Fibroblast of gingiva (primary cell): ENCODE measurements at places on chromosomes 13 and 19.

DNA sequence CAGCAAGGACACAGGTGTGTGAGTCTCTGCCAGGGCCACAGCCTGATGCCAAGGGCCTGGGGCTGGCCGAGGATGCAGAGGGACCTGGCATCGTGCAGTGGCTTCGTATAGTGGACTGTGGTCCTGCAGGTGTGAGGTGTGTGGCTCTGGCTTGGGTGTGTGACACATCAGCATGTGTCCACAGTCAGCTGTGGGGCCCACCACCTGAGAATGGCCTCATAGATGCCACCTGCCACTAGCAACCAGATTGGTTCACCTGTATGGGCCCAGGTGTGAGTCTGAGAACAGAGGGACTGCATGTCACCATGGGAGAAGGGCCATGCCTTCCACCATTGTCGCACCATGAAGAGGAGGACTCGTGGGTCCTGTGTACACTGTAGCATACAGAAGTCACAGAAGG is 2.4 kb downstream of the PPP1R14A start:
- no peak for DNase-seq

DNA sequence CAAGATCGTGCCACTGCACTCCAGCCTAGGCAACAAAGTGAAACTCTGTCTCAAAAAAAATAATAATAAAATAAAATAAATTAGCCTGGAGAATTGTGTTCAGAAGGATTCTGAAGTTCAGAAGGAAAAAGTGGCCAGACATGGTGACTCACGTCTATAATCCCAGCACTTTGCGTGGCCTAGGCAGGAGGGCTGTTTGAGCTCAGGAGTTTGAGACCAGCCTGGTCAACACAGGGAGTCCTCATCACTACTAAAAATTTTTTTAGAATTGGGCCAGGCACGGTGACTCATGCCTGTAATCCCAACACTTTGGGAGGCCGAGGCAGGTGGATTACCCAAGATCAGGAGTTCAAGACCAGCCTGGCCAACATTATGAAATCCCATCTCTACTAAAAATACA is 6.0 kb downstream of the RDH8 start:
- no peak for DNase-seq

DNA sequence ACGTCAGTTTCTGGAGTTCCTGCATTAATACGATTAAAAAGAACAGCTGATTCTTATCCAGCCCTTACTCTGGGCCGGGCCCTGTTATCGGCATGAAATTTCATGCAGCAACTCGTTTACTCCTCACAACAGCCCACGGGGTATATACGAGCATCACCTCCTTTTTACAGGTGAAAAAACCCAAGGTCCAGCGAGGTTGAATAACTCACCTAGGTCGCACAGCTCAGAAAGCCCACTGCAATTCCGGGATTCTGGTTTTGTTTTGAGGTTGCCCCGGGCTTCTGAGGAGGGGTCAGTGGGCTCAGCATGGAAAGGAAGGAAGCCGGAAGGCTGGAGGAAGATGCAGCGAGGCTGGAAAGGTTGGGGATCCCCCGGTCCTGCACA is 577 bp upstream of the ACP7 start:
- no peak for DNase-seq

DNA sequence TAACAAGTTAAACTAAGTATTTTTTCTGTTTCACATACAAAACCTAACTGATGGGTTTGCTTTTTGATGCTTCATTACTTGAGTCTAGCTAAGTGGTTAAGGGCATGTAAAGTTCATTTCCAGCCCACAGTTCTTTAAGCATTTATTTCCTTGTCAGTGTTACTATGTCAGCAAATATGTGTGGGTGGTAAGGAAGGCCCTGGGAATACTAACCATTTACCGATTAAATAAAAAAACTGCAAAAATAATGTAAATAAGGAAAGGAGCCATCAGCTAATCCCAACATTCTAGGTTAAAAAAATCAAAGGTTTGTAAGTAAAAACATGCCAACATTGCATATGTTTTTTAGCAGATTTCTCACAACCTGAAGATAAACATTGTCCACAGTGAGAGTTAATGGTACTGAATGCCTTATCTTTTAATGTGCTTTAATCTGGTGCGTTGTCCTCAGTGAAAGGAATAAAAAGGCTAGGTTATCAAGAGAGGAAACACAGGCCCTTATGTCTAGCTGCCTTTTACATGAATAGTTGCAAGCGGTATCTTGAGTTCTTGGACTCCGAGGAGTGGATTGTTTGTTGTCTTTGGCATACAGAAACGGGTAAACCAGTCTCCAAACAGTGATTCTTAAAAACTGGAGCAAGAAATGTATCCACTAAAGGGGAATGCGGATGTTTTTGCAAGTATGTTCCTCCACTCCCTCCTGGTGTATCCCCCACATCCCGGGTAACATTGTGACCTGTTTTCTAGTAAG is 949.6 kb upstream of the SLC10A2 start:
- DNase-seq: no peak

GRCh38 chr19:57709616-57710015 is 612 bp upstream of the ZNF154 start:
- no peak for DNase-seq

DNA sequence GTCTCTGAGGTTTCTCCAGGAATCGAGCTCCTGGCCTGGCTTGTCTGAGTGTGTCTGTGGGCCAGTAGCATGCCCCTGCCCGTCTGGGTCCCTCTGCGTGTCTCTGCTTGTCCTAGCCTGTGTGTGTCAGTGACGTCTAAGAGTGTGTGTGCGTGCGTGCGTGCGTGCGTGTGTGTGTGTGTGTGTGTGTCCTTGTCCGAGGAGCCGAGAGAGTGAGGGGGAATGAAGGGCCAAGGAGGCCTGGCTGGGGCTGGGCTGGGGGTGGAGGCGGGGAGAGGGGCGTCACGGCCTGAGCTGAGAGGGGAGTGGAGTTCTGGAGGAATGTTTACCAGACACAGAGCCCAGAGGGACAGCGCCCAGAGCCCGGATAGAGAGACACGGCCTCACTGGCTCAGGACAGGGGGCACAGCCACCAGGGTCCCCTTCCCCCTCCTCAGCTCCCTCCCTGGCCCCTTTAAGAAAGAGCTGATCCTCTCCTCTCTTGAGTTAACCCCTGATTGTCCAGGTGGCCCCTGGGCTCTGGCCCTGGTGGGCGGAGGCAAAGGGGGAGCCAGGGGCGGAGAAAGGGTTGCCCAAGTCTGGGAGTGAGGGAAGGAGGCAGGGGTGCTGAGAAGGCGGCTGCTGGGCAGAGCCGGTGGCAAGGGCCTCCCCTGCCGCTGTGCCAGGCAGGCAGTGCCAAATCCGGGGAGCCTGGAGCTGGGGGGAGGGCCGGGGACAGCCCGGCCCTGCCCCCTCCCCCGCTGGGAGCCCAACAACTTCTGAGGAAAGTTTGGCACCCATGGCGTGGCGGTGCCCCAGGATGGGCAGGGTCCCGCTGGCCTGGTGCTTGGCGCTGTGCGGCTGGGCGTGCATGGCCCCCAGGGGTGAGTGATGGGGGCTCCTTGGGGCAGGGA is at the start of gene AXL:
AXL (plus strand) TSS at position 609 of the 893 bp plus-strand sequence; CDS start at position 779, 170 bp downstream.
- DNase-seq: peak; percentile 95

- DNase-seq: peak; percentile 48
Measured at GRCh38 chr13:85590231-85590931, 208.8 kb downstream of the SLITRK6 start.

GRCh38 chr13:98366010-98366409 is 188.9 kb upstream of the RNF113B start:
- DNase-seq: no peak

GRCh38 chr19:5126498-5127223 is 157.7 kb downstream of the KDM4B start:
- no peak for DNase-seq

- peak; percentile 76 for DNase-seq
Measured at GRCh38 chr19:35643255-35644205, 2.0 kb downstream of the ETV2 start.

DNA sequence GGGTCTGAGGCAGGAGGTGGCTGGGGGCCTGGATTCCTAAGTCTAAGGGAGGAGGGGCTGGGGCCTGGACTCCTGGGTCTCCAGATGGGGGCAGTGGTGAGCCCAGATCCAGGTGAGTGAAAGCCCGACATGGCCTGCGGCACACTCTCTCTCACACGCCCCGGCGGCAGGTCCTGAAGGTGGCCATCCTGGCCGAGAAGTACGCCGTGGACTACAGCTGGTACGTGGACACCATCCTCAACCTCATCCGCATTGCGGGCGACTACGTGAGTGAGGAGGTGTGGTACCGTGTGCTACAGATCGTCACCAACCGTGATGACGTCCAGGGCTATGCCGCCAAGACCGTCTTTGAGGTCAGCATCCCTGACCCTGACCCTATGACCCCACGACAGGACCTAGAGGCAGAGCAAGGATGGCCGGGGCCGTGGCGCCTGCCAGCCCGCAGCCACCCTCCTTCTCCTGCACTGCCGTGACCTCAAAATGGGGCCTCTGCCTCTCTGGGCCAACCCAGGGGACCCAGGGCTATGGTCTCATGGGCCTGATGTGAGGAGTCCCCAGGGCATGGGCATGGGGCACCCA is 13.2 kb downstream of the FUZ start:
- no peak for DNase-seq

- peak; percentile 45 for DNase-seq
Measured at GRCh38 chr13:75372517-75372916, 109.5 kb downstream of the TBC1D4 start.

DNA sequence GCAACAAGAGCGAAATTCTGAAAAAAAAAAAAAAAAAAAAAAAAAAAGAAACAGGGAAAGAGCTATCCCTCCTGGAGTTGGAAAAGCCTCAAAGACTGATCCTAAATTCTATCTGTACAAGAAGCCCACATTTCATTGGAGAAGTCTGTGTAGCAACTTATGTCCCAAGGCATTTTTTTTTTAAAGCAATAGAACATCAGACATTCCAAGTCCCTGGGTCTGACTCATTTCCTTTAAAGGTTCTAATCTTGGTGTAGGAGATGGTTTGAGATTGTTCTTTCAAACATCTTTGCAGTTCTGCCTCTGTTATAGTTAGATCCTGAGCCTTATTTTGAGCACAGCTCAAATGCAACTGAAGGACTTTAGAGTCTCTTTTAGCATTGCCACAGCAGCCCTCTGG is 706.5 kb upstream of the MIR17HG start:
- no peak for DNase-seq

- no peak for DNase-seq
Measured at GRCh38 chr13:45696610-45697226, 5.4 kb upstream of the CBY2 start.

DNA sequence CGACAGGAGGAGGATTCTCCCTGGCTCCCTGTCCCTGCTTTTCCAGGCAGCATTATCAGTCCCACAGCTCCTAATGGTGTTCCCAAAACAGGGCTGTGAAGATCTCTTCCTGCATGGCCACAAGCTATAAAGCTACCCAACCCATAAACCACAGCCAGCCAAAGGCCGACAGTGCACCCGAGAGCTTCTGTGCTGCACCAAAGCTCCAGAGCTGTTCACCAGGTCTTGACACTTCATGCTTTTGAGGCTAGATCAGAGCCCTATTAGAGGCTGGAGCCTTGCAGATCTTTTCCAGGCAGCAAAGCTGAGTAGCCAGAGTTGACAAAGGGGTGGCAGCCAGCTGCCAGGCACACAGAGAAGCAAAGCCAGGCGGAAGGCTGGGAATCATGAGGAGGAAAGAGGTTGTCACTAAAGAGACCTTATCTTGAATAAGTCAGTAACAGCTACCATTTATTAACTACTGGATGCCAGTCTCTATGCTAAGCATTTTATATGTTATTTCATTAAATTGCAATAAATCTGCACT is 180.4 kb downstream of the KATNAL1 start:
- DNase-seq: no peak

- DNase-seq: no peak
Measured at GRCh38 chr13:106061781-106062180, 473.7 kb downstream of the EFNB2 start.

GRCh38 chr13:26007261-26008125 is 44.3 kb downstream of the SHISA2 start:
- DNase-seq: no peak

- DNase-seq: no peak
Measured at GRCh38 chr19:18099623-18099995, 2.0 kb downstream of the MAST3 start.

- no peak for DNase-seq
Measured at GRCh38 chr13:46388308-46388707, 1.3 kb upstream of the RUBCNL start.

DNA sequence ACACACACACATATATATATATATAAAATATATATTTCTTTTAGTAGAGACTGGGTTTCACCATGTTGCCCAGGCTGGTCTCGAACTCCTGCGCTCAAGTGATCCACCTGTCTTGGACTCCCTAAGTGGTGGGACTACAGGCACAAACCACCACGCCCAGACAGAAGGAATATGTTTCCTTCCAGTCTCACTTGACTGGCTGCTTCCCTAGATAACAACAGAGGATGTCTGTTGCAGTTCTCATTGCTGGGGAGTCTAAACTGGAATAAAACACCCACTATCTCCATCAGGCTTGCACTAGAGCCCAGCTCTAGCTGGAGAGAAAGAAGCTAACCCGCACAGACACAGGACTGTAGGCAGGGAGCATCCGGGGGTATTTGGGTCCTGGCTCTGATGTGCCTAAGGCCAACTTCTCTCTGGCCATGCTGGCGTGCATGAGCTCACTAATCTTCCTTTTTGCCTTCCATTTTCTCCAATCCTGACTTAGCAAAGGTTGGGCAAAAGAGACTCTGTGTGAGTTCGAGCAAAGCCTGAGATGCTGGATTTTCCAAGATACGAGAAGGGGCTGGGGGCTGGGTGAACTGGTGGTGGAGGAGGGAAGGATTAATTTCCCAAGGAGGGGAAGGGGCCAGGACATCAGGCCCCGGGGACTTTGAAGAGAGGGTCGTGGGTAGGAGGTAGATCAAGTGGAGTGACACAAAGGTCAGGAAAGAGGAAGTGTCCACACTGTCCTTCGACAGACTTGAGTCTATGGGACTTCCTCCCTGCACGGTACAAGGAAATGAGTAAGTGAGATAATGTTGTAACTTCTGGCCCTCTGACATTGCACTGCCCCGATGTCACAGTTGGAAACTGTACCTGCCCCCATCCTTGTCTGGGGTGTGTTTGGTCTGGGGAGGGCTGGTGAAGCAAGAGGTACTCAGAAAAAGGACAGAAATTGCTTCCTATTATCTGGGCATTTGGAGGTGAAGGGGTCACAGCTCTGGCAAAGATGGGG is 22.5 kb upstream of the ALOX5AP start:
- DNase-seq: no peak

DNA sequence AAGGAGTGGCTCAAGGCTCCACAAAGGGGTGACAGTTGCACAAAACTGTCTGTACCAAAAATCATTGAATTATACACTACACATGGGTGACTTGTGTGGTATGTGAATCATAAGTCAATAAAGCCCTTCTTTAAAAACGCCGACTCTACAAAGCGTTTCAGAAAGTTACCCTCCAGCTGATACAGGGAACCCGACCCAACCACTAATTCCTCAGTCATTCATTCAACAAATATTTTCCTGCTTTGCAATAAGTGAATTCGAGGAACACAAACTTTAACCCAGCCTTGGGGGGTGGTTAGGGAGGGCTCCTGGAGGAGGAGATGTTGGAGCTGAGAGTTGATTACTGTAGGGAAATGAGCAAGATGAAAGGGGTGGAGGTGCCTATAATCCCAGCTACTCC is 32.0 kb downstream of the LTBP4 start:
- DNase-seq: peak; percentile 67

- DNase-seq: no peak
Measured at GRCh38 chr13:93279982-93280381, 53.4 kb downstream of the GPC6 start.

- no peak for DNase-seq
Measured at GRCh38 chr19:35609851-35610353, 2.6 kb upstream of the HAUS5 start.
